ACHN (cell line): ENCODE measurements at places on chromosomes 12 and 14.
A peak's percentile ranks its signal among the peaks of the same experiment; 100 is the strongest.

- peak; percentile 41 for DNase-seq
Observed at GRCh38 chr14:75141967-75142366, 15.1 kb upstream of the NEK9 start.

DNA sequence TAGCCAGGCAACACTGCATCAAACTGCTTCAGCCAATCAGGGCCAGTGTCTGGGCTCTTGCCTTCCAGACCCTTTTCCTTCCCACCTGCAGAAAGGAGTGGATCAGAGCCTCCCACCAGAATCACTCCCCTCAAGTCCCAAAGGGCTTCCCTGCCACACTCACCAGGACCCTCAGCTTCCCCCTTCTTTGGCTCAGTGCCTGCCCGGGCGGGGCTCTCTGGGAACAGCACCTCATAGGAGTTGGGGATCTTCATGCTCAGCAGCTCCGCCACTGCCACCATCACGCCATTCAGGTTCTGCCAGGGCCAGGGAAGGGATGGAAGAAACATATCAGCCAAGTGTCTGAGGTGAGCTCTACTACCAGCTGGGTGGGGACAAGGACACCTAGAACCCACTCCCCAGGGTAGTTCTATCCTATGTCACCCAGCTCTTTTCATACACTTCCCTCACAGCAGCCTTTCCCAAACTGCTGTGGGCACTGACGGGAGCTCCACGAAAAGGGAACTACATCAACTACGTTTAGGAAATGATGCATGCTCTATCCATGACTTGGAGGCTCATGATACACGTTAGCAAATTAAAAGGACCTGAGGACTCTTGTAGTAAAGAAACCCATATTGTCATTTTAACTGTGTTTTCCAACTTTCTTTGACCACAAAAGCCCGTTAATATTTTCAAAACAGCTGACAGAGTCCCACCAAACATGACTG is 9.4 kb upstream of the PRKAG1 start:
- no peak for DNase-seq

- peak; percentile 41 for DNase-seq
Observed at GRCh38 chr14:100341301-100342031, 18.3 kb downstream of the SLC25A47 start.

DNA sequence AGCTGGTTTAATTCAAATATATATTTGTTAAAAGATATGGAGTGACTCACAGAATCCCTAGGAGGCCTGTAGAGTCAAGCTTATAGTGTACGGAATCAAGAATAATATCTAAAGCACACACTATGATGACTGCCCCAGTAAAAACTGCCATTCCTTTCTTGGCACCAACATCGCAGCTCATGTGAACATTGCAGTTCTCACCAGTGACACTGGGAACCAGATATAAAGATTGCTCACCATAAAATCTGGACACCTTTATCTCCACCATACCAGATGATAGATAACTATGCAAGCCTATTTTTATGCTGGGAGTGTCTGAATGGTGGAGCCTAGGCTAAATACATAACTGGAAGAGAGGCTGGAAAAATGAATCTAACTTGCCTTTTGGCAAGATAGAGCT is 463.9 kb upstream of the TBX3 start:
- DNase-seq = no peak

- DNase-seq = no peak
Observed at GRCh38 chr12:94677778-94678177, 27.4 kb upstream of the TMCC3 start.

DNA sequence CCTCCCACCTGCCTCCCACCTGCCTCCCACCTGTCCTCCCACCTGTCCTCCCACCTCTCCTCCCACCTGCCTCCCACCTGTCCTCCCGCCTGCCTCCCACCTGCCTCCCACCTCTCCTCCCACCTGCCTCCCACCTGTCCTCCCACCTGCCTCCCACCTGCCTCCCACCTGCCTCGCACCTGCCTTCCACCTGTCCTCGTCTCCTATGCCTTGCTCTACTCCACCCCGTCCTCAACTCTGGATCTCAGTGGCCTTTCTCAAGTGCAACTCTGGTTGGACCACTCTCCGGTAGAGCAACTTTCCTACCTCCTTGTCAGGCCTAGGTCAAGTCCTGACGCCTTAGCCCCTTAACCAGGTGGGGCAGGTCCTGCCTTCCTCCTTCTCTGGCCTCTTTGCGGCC is 29.3 kb upstream of the PEX5 start:
- DNase-seq = no peak

- DNase-seq = no peak
Observed at GRCh38 chr14:61451891-61452400, 130.6 kb downstream of the PRKCH start.

- no peak for DNase-seq
Observed at GRCh38 chr14:93960108-93960475, 16.3 kb downstream of the ASB2 start.

DNA sequence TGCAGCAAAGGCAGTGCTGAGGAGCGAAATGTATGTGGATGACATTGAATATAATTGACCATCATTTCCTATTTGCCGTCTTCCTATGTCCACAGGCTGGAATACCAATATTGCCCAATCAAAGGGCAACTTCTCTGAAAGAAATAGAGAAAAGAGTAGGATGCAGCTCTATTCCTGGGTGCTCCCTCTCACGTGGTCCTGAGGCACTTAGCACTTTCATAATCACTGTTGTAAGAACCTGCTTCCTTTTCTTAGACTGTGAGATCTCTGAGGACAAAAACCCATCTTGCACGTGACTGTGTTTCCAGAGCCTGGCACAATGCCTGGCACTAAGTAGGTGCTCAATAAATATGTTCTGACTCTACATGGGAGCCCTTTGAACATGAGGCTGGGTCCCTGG is 122.7 kb upstream of the CPM start:
- no peak for DNase-seq

DNA sequence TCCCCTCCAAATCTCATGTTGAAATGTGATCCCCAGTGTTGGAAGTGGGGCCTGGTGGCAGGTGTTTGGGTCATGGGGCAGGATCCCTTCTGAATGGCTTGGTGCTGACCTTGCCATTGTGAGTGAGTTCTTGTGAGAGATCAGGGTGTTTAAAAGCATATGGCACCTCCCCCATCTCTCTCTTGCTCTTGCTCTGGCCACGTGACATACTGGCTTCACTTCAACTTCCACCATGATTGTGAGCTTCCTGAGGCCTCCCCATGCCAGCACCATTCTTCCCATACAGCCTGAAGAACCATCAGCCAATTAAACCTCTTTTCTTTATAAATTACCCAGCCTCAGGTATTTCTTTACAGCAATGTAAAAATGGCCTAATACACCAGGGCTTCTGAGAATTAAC is 79.8 kb upstream of the C14orf132 start:
- DNase-seq = no peak

DNA sequence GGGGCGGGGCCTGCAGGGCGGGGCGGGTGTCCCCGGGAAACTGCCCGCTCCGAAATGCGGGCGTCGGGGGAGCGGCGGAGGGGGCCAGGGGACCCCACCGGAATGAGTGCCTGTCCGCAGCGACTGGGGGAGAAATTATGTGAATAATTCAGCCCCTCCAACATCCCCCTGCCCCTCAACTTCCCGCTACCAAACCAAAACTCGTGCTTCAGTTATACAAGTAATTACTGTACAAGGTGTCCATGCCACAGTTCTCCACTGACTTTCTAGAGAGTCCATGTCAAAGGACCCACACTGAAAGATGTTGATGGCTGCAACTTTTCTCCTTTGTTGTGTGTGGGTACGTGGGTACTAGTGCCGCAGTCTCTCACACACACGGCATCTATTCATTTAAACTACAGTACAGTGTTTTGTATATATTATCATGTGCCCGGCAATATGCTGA is 414 bp upstream of the CDK17 start:
- peak; percentile 53 for DNase-seq

- DNase-seq = no peak
Observed at GRCh38 chr14:34251662-34252061, 210.4 kb downstream of the SPTSSA start.

DNA sequence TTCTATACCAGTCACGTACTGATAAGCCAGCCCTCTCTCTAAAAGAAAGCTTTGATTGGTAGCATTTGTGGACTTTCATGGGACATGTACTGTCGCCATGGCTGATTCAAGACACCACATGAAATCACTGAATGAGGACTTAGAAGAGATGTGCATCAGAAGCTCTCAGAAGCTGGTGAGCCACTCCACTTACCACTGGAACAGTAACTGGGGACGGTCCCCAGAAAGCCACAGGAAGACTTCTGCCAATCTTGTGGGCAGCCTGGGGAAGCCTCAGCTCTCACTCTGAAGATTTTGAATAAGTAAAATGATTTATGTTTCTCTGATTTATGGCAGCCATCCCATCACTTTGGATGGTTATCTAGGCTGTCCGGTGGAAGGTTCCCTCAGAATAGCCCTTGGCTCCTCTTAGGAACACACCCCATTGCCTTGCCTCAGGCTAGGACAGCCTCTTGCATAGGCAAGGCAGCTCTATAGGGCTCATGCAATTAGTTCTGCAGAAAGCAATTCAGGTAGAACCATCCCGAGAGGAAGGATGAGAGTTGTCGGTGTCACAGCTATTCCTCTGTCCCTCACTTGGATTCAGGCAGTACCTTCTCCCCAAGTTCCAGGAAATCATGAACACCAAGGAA is 9.8 kb downstream of the DHRS1 start:
- no peak for DNase-seq

GRCh38 chr14:75926431-75927115 is 55.2 kb downstream of the TGFB3 start:
- DNase-seq = no peak

- DNase-seq = no peak
Observed at GRCh38 chr14:97251491-97252155, 454.4 kb downstream of the VRK1 start.

DNA sequence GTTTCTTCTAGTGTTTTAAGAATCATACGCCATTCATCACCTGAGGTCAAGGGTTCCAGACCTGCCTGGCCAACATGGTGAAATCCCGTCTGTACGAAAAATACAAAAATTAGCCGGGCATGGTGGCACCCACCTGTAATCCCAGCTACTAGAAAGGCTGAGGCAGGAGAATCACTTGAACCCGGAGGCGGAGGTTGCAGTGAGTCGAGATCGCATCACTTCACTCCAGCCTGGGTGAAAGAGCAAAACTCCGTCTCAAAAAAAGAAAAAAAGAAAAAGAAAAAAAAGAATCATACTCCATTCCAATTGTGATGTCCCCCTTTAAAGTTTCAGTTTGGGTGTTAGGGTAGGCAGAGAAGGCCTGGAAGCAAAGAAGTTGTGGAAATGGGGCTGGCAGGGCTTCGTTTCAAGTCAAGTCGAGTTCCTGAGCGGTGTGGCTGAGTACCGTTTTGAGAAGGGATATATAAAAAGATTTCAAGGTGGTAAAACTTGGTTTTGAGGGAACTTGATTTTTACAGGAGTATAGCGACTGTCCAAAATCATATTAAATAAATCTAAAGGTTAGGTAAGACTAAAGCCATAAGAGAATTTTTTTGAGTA is 1.5 kb upstream of the TAOK3 start:
- no peak for DNase-seq

- DNase-seq = peak; percentile 45
Observed at GRCh38 chr12:52319097-52319496, 2.1 kb downstream of the KRT83 start.

GRCh38 chr12:121792607-121793439 is 665 bp downstream of the RHOF start:
- DNase-seq = peak; percentile 60

- DNase-seq = peak; percentile 61
Observed at GRCh38 chr12:31324845-31325523, 966 bp downstream of the SINHCAF start.

DNA sequence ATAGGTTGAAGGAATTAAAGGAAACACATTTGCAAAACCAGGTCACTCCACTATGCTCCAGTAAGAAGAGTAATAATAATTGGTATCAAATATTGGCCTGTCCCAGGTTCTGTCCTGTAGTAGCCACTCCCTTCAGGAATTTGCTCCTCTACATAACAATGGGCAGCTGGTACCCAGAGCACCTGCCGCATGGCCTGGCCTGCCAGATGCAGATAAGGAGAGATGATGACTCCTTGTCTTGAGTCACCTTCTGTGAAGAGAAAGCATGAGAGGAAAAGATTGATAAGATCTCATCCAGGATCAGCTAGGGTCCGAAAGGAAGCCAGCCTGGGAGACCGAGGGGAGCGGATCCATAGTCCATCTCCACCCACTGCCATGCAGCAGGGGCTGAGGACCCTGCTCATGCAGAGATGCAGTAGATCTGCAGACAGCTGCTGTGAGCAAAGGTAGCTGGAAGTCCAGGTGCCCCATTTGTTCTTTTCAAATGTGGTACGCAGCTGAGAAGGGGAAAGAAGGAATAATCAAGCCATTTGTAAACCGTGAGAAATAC is 24.3 kb downstream of the VCPKMT start:
- DNase-seq = no peak

DNA sequence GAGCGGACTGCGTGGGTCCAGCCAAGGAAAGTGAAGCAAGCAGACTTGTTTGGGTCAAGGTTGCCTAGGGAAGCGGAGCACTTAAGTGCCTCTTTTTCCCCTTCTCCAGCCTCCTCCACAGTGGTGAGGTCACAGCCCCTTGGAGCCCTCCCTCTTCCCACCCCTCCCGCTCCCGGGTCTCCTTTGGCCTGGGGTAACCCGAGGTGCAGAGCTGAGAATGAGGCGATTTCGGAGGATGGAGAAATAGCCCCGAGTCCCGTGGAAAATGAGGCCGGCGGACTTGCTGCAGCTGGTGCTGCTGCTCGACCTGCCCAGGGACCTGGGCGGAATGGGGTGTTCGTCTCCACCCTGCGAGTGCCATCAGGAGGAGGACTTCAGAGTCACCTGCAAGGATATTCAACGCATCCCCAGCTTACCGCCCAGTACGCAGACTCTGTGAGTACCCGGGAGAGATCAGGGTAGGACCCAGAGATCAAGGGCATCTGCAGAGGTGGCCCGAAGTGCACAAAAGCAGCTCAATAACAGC is at the start of gene TSHR:
TSHR (plus strand) TSS at position 206 of the 526 bp plus-strand sequence; CDS start at position 266, 60 bp downstream.
- no peak for DNase-seq

- no peak for DNase-seq
Observed at GRCh38 chr12:110668480-110669192, 20.3 kb downstream of the HVCN1 start.

- DNase-seq = no peak
Observed at GRCh38 chr14:101600891-101601605, 39.8 kb downstream of the DIO3 start.

- no peak for DNase-seq
Observed at GRCh38 chr14:68513137-68513536, 279.7 kb downstream of the ZFP36L1 start.

GRCh38 chr14:22314183-22314820 is 274.7 kb downstream of the DAD1 start:
- DNase-seq = peak; percentile 58

GRCh38 chr14:63863004-63863403 is 10.2 kb downstream of the SYNE2 start:
- no peak for DNase-seq

DNA sequence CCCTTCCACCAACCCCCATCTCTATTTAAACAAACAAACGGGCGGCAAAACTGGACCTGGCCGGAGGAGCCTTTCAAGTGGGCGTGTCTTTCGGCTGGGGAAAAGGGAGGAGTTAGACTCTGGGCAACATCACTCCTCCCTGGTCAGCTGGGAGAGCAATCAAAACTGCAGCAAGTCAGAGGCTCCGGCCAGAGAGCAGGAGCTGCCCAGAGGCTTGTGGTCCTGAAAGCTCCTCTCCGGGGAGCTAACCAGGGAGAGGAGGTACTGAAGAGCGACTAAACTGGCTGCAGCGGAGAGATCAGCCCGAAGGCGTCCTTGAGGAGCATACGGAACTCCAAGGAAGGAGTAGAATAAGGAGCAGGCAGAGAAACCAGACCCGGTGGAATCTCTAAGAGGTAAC is at the start of gene NEUROD4:
NEUROD4 (plus strand) TSS at position 191 of the 400 bp plus-strand sequence. CDS start 6,466 bp downstream, outside the sequence.
- peak; percentile 82 for DNase-seq

GRCh38 chr12:91113621-91114020 is 2.3 kb upstream of the LUM start:
- no peak for DNase-seq

- no peak for DNase-seq
Observed at GRCh38 chr12:75754698-75755097, 243.3 kb upstream of the KRR1 start.
